Stimulated activated CD4-positive, alpha-beta T cell treated with anti-CD3 and anti-CD28 coated beads, Interleukin-15, amount 100 ng/mL, for 48 hours (primary cell): ENCODE measurements at places on chromosomes 5 and 9.

- DNase-seq = no peak
These were observed 1.7 kb downstream of the SMIM3 start for GRCh38 chr5:150780187-150780692.

DNA sequence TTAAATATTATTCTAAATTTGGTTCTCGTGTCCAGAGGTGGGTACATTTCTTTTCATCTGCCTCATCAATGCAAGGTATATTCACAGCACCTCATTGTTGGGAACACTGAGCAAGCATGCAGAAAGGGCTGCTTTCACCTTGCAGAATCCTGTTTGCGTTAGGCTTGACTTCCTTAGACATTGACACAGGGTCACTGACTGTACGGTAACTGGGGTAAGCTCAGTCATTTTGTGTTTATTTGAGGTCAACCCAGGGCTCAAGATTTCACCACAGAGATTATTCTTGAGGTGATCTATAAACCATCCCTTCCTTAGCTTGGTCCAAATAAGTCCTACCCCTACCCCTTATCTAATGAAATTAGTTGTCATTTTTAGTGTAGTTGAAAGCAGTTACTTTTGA is 1.7 kb upstream of the PTPDC1 start:
- DNase-seq = no peak

DNA sequence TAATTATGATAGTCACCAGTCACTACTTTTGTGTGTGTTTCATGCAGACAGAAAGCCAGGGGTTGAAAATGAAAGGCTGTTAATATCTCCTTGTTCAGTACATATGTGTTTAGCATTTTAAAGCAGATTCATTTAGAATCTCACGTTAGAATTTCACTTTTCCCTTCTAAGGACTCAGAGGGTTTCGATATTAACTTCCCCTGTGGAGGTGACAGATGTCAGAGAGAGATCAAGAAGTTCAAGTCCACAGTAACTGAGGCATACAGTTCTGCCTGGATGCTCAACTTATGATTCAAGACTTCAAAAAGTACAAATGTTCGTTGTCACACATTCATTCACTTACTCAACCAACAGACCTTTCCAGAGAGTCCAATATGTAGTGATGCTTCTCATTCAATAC is 251.1 kb downstream of the EBF1 start:
- no peak for DNase-seq

GRCh38 chr5:150338546-150338945 is 19.0 kb upstream of the TCOF1 start:
- no peak for DNase-seq

DNA sequence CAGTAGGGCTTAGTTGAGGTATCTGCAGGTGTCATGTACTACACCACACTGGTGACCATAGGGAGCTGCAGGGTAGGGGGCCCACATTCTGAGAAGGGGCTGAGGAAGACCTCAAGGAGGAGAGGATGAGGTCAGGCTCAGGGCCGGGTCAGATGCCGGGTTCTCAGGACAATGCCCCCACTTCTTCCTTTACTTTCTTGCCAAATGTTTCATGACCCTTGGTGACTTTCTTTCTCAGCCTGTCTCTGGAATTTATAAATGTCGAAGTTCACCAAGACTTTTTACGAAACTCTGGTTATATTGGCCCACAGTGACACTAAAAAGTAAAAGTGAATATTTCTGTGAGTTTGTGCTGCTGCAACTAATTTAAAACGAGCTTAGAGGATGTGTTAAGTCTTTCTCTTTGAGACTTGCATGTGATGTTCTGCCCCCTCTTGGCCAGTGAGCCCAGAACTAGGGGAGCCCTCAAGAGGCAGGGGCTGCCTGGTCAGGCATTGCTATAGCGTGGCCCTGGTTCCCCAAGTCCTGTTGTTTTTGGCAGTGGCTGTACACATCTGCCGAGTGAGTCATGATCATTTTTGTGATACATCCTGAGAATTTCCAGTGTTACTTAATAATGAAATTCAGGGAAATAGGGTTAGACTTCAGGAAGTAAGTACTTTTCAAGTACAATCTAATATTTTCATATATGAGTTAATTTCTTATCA is 11.2 kb downstream of the ACO1 start:
- no peak for DNase-seq

DNA sequence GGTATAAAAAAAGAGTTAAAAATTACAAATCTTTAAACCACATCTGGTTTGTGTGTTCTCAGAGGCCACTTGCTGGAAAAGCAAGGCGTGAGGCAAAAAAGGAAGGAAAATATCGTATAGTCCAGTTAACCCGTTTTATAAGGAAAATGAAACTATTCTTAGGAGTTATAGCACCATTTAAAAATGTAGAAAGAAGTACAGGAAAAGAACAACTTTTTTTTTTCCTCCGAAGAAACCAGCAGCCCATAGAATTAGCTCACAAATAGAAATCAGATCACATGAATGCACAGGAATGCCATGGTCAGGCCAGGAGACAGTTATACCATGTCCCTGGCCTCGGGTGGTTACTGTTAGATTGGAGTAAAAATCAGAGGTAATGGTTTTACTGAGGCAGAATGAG is 241.6 kb downstream of the FBXL7 start:
- no peak for DNase-seq

DNA sequence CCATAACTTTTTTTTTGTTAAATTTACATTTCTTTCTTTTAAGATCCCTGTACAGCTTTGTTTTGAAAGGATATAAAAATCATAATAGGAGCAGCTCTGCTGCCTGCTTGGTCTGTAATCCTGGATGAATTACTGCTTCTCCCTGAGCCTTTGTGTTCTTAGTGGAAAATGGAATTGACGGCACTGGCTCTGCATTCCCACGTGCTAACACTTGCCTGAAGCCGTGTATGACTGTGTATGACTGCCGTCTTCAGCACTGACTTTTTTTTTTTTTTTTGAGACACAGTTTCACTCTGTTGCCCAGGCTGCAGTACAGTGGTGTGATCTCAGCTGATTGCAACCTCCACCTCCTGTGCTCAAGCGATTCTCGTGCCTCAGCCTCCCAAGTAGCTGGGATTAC is 4.8 kb downstream of the THG1L start:
- DNase-seq = no peak

- DNase-seq = no peak
These were observed 1.9 kb downstream of the ABO start for GRCh38 chr9:133273098-133273497.

GRCh38 chr5:126888175-126888574 is 111.2 kb downstream of the LMNB1 start:
- no peak for DNase-seq

GRCh38 chr5:109550077-109550476 is 139.7 kb upstream of the MAN2A1 start:
- no peak for DNase-seq

GRCh38 chr5:886036-886435 is 6.6 kb downstream of the BRD9 start:
- no peak for DNase-seq

DNA sequence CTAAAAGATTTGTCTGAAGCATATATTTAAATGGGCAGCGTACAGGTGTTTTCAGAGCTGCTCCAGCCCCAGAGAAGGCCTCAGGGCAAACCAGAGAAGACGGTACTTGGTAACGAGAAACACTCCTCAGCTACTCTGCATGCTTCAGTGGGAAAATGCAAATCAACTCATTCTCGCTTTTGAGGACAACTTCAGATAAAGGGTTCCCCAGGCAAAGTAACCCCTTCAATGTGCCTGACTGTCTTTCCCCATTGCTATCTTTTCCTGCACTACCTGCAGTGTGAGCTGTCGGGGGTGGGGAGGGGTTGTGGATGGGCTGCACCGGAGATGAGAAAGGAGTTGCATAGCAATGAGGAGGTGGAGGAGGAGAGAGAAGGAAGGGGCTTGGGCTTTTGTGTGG is 339.7 kb upstream of the CLINT1 start:
- no peak for DNase-seq

DNA sequence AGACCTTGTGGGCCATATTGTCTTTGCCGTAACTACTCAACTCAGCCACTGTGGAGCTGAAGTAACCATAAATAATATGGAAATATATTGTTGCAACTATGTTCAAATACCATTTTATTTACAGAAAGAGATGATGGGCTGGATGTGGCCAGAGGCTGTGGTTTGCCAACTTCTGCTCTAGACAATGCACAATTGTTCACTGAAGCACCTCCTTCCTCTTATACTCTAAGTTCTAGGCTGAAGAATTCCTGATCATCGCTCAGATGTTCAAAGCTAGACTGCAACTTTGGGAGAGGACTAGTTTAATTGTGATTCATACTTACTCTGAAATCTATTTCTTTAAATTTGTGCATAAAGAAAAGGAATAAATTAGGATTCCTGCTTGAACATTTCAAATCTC is 245.0 kb downstream of the TAF11L14 start:
- DNase-seq = no peak

DNA sequence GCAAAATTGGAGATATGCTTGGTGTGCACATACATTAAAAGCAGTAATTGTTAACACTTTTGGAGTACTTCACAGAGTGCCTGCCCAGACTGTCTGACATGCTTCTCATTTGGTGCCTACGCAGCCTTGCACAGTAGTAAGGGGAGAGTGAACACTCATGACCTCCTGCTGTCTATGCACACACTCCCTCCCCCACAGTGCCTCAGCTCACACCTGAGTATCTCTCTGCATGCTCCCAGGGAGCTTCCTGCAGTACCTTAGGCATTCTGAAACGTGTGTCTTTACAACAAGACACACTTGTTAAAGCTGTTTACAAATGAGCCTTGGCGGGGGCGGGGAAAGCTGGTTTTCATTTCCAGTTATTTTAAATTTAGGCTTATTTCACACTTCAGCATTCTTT is 18.0 kb downstream of the MAP3K1 start:
- DNase-seq = no peak

DNA sequence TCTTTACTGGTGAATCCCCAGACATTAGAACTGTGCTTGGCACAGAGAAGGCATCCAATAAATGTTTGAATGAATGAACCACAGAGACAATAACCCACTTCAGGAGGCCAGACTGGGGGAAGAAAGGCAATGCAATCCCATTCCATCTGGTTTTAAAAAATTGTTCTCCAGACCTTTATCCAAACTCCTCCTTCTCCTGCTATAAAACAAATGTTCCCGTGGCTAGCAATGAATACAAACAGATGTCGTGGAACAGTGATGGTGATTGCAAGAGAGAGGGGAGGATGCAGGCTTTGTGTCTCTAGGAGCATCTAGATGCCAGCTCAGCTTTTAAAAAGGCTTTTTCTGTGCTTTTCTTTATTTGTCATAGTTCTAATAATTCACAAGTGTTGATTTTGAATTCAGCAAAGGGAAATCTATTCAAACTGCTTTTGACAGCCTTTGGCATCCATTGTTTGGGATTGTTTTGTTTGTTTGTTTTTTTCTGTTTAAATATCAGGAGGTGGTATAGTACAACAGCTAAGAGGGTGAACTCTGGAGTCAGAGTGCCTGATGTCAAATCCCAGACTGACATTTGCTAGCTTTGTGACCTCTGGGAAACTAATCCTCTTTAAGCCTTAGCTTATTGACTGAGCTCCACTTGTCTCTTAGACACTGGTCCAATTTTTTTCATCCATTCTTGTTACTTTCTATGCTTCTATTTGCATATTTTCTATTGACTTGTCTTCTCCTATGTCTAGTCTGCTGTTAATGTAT is 59.1 kb downstream of the TNFSF15 start:
- DNase-seq = no peak

DNA sequence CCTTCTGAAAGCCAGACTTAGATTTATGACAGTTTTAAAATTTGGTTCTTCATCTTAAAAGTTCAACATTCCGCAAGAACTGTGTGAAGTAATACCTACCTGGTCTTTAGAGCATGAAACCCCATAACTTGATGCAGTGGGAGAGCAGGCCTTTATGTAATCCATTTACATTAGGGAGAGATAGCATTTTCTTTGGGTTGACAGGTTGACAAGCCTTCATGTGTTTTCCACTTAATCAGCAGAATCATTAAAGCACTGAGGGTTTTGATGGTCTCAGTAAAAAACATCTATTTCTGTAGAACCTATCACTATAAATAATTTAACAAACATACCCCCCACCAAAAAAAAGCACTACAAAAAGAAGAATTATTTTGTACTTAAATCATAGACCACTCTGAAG is 121.6 kb upstream of the KIF2A start:
- no peak for DNase-seq

- DNase-seq = no peak
These were observed 491.5 kb upstream of the TUSC1 start for GRCh38 chr9:26169708-26170107.

GRCh38 chr5:95963650-95964410 is 2.2 kb upstream of the ELL2 start:
- peak; percentile 27 for DNase-seq

DNA sequence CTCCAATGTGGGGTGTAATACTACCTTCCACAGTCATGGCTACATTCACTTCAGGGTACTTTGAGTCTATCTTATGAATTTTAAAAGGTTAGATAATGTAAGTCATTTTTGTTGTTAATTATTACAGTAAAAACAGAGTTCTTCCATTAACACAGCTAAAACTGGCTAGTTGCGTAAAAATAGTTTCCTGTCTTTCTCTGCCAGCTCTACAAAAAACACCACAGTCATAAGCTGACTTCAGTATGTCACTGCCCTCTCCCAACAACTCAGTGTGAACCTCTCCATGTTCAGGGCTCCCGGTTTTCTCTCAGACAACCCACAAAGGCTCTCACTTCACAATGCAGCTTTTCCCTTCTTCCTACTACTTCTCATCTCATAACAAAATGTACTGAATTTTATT is 84.8 kb upstream of the ITGA1 start:
- no peak for DNase-seq

- no peak for DNase-seq
These were observed 470.6 kb downstream of the PRDM9 start for GRCh38 chr5:23977997-23978396.
